ENCODE measurements at places on chromosomes 6 and 20.
A peak's percentile ranks its signal among the peaks of the same experiment; 100 is the strongest.

- no peak for DNase-seq
These were observed 165.5 kb upstream of the BMP5 start for GRCh38 chr6:56040889-56041301.

- DNase-seq = no peak
These were observed 269.1 kb upstream of the FOXQ1 start for GRCh38 chr6:1042583-1043457.

DNA sequence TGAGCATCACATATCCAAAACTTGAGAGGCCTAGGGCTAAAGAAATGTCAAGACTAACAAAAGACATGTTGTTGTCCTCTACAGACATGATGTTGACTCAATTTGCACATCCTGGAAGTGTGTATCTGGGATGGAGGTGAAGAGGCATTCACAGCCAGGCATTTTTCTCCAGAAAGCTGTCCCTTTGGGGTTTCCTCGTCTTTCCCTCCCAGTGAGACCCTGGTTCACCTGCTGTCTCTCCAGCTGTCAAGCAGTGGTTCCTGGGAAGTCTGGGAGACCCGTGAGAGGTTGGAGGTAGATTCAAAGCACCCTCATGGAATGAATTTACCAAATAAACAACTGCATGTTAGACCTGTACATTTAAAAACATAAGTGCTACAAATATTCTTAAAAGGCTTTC lies 32.1 kb downstream of the BACH2 start:
- DNase-seq = no peak

DNA sequence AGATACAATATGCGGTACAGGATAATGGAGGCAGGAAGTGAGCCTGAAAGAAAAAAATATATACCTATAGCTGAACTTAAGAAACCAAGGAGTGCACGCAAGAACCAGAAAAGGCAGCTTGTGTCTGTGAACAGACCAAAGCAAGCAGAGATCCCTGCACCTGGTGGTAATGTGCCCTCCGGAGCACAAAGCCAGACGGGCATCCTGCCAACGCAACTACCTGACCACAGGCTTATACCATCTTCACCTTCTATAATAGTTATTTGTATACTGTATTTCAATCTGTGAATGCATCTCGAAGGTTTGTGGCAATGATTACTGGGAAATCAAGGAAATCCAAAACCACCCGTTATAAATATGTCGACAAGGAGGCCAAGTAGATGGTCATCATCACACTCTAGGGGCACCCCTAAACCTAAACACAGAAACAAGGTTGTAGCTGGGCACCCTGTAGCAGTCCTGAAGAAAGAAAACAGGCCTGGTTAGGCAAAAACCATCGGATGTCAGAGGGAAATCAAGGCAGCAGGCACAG lies 801 bp downstream of the FBXL4 start:
- no peak for DNase-seq

DNA sequence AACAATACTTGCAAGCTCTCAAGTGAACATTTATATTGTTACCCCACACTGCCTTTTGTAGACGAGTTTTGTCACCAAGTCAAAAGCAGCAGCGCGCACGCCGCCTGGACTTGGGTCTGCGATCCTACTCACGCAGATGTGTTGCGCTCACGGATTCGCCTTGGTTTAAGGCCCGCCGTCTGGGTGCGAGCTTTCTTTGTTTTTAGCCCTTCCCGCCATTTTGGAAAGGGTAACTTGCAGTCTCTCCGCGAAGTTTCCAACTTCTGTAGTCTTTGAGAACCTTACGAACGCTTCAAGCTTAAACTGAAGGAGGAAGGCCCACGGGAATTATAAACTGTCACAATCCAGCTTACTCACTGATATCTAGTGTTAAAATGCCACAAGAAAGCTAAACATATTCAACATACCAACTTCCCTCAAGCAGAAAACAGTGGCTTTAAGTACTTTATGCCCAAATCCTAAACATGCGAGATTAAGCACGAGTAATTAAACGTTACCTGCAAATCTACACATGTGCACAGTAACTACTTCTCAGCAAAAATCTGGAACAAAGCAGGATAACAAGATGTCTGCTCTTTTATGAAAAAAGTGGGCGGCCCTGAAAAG lies 80.4 kb upstream of the BTN3A2 start:
- peak; percentile 31 for DNase-seq

- no peak for DNase-seq
These were observed 168.4 kb downstream of the OR2B2 start for GRCh38 chr6:27743787-27744186.

GRCh38 chr20:9441948-9442347 lies 72.4 kb upstream of the LAMP5 start:
- no peak for DNase-seq

DNA sequence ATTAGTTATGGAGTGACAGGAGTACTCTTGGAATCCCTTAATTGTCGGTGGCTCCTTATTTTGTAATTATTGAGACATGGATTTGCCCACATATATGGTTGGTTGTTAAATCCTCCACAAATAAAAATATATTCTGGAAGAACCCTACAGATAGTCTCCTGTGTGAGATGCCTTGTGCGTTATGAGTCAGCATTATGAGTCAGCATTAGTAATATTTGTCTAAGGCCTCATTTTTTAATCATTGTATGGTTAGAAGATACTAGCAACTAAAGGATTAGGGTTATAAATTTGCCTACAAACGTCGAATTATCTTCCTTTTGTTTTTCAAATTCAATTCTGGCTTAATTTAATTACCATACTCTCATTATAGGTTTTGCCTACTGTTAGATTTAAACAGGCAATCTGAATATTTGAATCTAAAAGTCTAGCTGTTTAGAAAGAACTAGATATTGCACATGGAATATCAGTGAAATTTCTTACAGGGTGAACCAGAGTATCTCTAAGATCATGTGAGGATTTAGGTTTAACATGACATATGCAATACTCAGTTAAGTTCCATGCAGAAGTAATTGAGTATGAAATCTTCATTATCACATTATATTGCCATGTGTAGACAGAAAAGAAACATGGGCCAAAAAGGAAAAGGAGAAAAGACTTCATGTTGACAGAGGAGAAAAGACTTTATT lies 5.9 kb downstream of the C6orf58 start:
- no peak for DNase-seq

DNA sequence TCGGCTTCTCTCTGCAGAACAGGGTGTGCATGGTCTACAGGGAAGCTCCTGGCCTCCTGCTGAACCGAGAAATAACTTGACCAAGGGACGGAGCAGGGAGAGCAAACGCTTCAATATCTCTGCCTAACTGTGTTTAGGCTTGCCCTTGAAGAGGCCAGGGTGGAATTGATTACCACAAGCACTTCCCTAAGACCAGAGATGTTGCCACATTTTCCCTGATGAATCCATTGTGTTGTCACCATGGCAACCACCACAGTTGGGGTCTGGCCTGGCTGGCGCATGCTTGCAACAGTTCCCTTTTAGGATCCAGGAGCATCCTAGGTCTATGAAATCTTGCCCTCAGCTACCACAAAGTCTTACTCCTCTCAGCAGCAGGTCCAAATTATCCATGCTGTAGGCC lies 213.5 kb upstream of the SULF2 start:
- DNase-seq = no peak

DNA sequence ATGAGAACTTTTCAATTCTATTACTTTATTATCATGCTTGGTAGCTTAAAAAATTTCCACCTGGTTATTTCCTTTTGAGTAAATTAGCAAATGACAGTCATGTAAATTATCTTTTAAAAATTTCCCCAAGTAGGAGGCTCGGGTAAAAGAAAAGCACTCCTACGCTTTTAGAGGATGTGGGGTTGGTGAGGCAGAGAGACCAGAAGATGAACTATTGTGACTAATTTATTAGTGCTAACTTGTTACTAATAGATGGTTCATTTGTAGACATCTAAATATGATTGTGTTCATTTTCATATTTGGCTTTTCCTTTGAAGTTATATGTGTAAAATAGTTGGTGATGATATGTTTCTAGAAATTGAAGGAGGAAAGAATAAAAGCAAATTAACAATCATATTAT lies 27.0 kb downstream of the ZNF292 start:
- DNase-seq = no peak

DNA sequence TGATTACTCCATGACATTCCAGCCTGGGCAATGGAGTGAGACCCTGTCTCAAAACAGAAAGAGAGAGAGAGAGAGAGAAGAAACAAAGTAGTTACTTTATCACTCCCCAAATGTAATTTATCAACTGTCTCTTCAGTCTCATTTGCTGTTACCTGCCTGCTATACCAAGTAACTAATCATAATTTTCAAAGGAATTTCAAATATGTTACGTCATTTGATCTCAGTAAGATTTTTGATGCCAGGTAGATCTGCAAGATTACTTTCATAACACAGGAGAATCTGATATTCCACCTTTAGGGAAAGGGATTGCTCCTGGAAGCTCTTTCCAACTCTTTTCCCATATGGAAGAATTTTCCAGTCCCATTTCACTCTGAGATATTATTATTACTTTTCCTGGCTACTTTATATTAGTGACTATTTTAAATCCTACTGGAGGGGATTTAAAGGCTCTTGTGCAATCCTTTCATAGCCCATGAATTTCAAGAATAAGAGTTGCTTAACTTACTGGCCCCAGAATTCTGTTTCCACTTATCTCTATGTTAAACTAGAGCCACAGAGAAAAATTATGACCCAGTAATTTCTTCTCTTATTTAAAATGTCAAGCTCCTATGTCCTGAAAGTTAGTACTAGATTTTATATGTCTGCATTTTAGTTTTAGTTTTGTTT lies 390.2 kb upstream of the FLRT3 start:
- DNase-seq = no peak

GRCh38 chr6:7434672-7435071 lies 45.1 kb downstream of the RIOK1 start:
- DNase-seq = no peak

DNA sequence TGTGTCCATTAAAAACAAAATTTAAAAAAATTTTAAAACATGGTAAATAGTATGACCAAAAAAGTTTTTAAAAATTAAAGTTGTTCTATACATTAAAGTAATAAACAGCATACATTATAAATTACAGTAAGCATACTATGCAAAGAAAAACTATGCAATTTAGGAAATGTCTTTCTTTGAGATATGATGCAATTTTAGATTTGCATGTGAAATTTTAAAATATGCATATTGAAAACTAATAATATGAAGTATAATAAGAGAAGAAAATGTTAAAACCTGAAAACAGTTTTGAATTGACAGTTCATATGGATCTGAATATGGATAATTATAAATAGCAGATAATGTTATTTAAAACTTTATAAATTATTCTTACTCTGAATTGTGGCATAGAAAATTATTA lies 43.1 kb downstream of the ASCC3 start:
- DNase-seq = no peak

DNA sequence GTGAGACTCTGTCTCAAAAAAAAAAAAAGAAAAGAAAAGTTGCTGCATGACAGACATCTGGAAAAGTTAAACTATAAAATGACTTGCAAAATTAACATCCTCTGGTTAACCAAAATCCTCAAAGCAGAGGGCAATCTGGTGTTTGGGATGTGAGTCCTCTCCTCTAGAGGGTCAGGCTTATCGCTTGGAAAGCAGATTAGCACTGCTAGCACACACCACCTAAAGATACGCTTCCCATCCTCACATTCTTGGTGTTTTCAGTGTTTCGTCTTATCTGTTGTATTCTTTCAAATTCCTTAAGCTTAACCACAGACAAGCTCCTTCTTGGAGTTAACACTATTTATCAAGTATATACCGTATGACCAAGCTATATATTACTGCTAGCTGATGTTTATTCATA lies 198.0 kb downstream of the SOX4 start:
- DNase-seq = no peak

DNA sequence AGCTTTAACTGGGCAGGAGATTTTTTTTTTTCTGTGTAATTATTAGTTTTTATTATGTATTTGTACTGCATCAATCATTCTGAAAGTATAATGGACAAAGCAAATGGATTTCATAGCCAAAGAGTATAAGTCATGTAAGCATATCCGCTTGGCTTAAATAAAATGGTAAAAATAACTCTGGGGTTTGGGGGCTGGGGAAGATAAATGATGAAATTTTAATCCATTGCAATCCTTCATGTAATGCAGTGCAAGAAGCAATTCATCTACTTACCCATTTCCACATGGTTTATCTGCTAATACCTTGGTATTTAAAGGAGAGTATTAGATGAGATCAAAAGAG lies 781.4 kb downstream of the QKI start:
- no peak for DNase-seq

DNA sequence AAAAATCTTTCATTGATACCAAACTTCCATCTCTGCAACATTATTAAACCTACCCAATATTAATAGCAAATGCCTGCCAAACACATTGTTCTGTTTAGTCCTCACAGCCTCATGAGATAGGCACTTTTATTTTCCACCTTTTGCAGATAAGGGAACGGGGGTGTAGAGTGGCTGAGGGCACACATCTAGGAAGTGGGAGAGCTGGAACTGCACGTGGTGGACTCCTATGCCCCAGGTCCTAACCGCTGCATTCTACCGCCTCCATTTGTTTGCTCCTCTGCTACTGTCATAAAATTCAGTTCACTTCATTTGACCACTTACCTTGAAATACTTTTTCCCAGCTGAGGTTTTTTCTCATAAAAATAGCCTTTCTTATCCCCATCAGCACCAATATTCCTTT lies 7.6 kb downstream of the FAM217A start:
- DNase-seq = no peak

DNA sequence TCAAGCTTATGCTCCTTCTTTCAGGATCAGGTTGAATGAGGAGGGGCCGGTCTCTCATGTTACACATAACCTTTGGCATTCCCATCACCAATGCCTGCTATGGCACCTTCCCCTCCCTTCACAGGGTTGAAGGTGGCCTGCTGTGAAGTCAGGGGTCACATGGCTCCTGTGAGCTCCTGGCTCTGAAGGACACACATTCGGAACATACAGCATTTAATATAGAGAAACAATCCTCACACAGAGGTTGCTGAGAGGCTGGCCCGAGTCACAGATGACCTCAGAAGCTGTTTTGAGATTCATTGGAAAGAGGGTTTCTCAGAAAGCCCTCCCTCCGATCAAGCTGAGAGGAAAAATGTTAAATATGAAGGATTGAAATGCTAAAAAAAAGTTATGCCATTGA lies 82.1 kb downstream of the PSMG4 start:
- no peak for DNase-seq

DNA sequence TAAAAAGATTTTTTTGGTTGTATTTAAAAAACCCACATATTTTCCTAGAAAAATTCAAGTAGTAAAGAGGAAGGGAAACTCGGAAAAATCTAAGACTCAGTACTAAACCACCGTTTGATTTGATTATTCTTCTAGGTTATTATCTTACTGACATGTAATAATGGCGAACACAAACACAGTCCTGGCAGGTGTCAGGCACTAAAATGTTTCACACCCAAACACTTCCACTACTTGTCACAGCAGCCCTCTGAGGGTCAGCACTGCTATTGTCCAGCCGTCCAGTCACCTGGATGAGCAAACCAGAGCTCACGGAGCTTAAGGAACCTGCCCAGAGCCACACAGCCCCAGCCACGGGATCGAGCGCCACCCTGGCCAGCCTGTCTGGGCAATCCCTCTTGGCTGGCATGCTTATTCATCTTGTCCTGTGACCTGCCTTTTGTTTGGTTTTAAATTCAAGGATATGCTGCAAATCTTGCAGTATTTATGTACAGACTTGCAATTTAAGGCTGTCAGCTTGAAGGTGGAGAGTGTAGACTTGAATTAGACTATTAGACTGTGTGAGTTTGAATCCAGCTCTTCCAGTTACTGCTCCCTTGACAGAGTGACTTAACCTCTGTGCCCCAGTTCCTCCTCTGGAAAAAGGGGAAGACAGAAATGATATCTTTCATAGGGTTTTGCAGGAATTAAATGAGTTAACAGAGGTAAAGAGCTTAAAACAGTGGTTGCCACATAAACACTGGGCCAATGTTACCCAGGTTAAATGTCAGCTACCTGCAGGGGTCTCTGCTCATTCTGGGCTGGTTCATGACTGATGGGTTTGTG lies 82.2 kb downstream of the CDYL start:
- DNase-seq = no peak

Data from stimulated activated CD8-positive, alpha-beta memory T cell treated with anti-CD3 and anti-CD28 coated beads, Interleukin-7, amount 100 ng/mL, for 1 hour (primary cell).